Fibroblast of skin of abdomen (primary cell): ENCODE measurements at places on chromosomes 13 and 19.
A peak's percentile ranks its signal among the peaks of the same experiment; 100 is the strongest.

DNA sequence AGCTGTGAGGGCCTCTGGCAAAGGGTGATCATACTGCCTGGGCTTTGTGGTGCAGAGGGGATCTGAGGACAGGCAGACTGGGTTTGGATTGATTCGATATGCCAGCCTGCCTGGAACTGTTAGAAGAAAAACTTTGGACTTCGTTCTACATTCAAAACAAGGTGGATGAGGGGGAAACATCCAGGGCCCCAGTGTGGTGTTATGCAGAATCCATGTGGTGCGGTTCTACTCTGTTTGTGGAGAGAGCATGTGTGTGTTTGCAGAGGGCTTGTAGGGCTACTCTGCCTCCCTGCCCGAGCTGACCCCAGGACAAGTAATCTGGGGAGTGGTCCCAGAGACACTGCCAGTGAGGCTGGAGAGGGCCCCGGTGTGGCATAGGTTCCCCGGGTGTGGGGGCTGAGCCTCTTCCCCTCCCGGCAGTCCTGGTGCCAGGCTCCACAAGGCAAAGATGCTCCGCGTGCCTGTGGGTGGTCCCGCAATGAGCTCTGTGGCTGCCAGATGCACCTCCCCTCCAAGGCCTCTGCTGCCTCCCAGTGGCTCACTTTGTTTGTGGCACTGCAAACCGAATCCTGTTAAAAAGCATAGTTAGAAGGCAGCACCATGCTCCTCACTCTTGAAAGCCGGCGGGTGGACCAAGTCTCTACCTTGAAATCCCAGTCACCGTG, 22.3 kb upstream of the TFDP1 start:
- DNase-seq = peak; percentile 79

DNA sequence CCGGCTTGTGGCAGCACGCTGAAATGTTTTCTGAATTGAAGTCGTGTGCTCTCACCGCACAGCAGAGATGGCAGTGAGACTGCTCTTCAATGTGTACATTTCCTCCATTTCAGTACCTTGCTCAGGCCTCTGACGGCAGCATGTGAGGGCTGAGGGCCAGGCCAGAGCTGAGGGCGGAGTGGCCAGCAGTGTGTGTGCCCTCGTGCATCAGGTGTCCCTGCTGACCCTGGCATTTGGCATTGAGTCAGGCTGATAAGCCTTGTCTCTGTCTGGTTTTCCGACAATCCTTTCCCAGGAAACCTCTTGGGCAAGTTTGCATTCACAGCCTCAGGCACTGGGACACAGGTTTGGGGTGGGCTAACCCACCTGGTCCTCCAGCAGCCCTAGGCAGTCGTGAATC, 62.3 kb downstream of the EFNB2 start:
- DNase-seq = no peak

DNA sequence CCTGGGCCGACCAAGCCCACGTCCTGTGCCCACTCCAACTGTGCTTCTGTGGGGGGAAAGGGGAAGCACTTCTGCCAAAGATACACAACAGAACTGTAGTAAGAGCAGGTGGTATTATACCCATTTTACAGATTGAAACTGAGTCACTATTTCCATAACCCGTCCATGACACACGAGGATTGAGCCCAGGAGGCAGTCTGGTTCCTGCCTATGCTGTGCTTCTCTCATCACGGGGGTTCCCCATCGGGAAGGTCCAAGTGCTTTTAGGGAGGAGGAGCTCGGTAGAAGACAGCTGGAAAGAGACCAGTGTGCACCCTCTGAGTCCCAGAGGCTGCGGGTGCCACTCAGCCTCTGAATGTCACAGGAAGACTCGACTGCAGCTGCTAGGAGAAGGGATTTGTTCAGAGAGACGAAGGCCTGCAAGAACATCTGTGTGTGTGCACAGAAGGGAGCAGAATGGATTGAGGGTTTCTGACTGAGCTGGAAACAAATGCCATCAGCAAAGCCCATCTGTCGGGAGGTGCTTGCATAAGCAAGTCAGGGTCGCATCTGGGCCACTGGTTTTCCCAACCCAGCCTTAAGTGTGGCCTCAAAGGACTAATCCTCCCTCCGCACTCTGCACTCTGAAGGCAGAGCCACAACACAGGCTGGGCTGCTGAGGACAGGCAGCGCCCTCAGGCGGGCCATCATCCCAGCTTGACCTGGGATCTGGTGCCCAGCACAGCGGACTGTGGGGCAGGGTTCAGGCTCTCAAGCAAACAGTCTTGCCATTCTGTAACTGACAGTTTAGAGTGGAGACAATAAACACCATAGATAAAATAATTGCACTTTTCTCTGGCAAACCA, 150.0 kb downstream of the DPF1 start:
- no peak for DNase-seq

DNA sequence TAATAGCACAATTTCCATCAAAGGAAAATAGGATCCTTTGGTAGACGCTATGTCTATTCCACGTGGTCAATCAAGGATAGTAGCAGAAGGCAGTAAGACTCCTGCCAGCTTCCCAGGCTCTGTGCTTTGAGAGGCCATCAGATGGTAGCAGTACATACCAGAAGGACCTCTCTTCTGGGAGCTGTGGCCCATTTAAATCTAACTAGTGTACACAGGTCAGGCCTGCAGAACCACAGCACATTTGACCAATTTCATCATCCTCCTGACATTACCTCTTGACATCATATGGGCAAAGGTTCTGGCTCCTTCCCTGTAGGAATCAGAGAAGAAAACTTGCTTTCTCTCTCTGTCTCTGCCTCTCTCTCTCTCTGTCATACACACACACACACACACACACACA, 229.6 kb upstream of the HTR2A start:
- DNase-seq = no peak

- DNase-seq = no peak
These were observed 142.6 kb downstream of the PCDH9 start for GRCh38 chr13:67087527-67087926.

GRCh38 chr13:112003941-112004340, 63.0 kb upstream of the SOX1 start:
- no peak for DNase-seq

GRCh38 chr13:105033999-105034398, 1501.5 kb downstream of the EFNB2 start:
- DNase-seq = no peak

DNA sequence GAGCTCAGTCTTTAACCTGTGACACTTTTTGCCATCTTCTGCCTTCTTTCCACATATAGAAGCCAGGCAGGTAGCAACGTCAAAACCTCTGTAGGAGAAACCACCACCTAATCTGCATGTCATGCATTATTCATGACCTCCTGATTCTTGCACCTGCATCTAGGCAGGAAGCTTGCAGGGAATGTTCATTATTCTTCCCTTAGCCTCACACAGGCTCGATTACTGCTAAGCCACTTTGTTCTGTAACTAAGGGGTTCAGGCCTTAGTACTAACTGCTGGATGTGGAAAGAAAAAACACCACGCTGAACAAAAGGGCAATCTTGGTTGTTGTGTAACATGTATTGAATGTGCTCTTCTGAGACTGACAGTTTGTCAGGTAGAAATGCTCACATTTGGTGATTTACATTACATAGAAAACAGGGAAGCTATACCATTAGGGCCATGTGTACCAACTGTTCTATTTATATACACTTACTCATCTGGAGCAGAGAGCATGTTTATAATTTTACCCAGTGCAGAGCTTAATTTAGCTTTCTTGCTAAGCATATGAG, 366.9 kb downstream of the KLF12 start:
- DNase-seq = no peak

DNA sequence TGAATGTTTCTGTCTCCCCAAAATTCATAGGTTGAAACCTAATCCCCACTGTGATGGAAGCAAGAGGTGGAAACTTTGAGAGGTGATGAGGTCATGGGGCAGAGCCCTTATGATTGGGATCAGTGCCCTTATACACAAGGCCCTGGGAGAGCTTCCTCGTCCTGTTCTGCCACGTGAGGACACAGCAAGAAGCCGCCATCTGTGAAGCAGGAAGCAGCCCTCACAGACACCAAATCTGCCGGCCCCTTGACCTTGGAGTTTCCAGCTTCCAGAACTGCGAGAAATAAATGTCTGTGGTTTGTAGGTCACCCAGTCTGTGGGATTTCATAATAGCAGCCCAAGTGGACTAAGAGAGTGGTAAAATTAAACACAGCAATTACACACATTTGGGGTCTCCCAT, 737.4 kb downstream of the UQCRFS1 start:
- DNase-seq = no peak

DNA sequence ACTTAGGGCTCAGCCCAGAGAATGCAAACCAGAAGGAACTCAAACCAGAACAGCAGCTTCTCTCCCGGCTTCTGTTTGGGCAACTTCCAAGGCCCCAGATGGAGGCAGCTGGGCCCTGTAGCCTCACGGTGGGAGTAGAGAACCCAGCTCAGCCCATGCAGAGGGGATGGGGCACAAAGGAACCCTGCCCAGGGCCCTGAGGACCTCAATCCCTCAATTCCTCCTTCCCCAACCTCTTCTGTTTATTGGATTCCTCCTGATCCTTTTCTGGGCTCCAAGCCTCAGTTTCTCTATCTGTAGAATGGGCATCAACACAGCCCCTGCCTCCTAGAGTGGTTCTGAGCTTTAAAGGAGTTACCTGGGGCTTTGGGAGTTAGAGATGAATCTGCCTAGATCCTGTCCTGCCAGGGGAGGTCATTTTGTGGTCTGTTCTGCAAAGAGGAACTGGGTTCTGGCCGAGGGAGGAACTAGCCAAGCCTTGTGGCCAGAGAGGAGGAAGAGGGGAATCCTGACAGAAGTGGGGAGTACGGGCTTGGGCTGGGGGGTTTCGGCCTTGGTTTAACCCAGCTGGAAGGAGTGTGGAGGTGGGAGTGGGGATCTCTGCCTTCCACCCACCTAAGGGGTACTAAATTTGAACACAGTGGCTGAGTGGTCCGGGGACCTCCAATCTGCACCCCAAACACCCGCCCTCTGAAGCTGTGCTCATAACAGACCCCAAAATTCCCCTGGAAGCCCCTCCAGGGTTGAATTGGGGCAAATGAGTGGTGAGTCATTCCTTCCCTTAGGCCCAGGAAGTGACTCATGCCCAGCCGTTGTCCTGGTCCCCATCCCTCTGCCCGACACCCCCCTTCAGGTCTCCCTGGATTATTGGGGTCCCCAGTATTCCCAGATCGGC, 2.7 kb downstream of the ADGRE5 start:
- peak; percentile 46 for DNase-seq

DNA sequence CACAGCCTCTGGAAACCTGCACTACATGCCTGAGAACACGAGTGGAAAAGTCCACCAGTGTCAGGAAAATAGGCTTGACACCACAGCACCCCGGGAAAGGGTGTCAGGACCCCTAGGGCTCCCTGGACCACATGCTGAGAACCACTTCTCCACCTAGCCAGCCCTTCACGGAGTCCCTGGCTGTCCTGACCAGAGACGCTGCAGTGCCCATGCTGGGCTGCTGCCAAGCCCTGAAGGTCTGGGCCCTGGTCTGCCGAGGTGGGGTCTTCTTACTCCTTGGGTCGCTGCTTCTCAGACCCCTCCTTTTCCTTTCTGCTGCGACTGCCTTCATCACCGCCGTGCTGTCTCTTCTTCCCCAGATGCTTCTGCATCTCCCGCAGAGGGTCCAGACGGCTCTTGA, 3.0 kb downstream of the LENG1 start:
- no peak for DNase-seq

GRCh38 chr19:19010551-19010950, 22.8 kb downstream of the SUGP2 start:
- DNase-seq = no peak

DNA sequence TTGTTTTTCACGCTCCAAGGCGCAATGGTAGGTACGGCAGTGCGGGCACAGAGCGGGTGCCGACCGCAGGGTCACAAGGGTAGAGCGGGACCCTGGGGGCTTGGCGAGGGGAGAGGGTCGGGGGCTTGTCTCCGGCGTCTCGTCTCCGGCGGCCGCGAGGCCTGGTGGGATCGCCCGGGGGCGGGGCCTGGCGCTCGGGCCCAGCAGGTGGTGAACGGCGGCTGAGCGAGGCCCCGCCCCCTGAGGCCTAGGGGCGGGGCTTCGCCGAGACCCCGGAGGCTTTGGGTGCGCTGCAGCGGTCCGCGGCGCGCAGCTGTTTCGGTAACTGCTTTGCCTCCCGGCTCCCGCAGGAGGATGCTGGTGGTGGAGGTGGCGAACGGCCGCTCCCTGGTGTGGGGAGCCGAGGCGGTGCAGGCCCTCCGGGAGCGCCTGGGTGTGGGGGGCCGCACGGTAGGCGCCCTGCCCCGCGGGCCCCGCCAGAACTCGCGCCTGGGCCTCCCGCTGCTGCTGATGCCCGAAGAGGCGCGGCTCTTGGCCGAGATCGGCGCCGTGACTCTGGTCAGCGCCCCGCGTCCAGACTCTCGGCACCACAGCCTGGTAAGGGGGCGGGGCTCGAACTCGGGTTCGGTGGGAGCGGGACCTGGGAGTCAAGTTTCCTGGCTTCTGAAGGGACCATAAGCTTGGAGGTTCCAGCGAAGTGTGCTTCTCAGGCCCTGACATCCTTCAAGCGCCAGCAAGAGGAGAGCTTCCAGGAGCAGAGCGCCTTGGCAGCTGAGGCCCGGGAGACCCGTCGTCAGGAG, at the start of gene TSEN34:
TSEN34 (plus strand) TSS at position 298 of the 800 bp plus-strand sequence; CDS start at position 355, 57 bp downstream.
- DNase-seq = peak; percentile 83

- DNase-seq = no peak
These were observed 58.8 kb upstream of the ZNF681 start for GRCh38 chr19:23817519-23817918.

DNA sequence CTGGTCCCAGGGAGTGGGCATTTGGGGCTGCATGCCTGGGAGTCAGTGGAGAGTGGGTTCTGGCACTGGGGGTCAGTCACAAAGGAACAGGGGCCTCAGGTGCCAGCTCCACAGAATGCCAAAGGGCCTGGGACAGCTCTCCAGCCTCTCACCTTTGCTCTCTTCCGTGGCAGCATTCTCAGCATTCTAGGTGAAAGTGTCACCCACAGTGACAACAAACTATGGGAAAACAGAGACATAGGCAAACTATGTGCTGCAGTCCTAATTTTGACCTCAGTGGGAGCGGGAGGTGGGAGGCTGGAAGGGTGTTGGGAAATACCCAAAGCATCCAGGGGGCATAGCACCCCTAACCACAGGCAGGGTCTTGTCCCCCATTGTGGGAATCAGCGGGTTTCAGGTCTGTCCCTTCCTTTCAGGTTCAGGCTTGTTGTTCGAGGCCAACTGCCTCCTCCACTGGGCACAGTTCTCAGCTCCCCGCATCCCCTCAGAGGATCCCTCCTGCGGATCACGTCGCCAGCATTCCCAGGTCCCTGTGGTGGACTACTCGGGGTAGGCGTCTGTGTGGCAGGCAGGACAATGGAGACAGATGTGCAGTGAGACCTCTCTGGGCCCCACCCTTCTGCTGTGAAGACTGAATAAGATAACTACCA, 52.4 kb downstream of the TSHZ3 start:
- no peak for DNase-seq

- DNase-seq = no peak
These were observed 217.1 kb downstream of the COL4A1 start for GRCh38 chr13:110089815-110090214.

DNA sequence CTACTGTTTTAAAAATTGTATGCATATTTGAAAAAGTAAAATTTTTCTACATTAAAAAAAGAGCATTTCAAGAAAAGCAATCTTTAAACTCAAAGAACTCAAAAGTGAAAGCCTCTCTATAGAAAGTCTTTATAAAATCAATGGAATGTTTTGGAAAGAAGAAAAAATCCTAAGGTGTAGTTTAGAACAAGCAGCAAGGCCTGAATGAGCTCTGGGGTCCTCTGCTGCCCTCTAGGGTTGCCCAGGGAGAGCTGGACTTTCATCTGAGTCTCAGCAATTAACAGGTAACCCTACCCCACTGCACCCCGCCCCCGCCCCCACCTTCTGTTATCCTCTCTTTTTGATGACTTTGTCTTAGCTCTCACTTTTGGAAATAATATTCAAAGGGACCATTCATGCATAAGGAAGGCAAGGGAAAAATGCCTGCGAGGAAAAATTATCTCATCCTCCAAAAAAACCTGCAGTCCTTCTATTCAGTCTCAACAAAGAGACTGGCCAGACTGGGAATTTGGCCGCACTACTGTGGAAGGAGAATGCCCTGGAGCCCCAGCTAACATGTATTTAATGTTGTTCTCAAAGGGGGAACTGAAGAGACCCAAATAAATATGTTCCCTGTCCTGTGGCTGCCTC, 24.1 kb downstream of the SLC25A30 start:
- DNase-seq = peak; percentile 47
